ENCODE measurements at places on chromosomes 12 and 14.
A peak's percentile ranks its signal among the peaks of the same experiment; 100 is the strongest.

GRCh38 chr14:68979021-68979721 lies at the start of gene ACTN1:
ACTN1 (minus strand) TSS chr14:68979302; CDS start chr14:68979056, 246 bp downstream.
- peak; percentile 92 for DNase-seq

- DNase-seq: no peak
These were observed 258.6 kb downstream of the KTN1 start for GRCh38 chr14:55838529-55839052.

DNA sequence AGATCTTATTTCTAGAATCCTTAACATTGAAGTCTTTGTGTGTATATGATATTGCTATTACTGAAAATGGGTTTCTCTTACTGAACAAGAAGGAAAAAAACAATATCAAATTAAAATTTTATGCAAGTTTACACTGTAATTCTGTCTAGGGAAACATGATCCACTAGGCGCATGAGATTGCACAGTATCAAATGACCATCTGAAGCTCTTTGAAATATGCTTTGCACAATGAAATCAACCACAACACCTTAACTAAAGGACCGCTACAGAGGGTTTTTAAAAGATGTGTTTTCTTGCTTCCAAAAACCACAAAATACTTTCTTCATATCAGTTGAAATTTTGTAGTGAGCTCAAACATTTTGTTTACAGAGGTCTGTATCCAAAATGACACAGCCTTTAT lies 15.1 kb upstream of the KERA start:
- DNase-seq: no peak

DNA sequence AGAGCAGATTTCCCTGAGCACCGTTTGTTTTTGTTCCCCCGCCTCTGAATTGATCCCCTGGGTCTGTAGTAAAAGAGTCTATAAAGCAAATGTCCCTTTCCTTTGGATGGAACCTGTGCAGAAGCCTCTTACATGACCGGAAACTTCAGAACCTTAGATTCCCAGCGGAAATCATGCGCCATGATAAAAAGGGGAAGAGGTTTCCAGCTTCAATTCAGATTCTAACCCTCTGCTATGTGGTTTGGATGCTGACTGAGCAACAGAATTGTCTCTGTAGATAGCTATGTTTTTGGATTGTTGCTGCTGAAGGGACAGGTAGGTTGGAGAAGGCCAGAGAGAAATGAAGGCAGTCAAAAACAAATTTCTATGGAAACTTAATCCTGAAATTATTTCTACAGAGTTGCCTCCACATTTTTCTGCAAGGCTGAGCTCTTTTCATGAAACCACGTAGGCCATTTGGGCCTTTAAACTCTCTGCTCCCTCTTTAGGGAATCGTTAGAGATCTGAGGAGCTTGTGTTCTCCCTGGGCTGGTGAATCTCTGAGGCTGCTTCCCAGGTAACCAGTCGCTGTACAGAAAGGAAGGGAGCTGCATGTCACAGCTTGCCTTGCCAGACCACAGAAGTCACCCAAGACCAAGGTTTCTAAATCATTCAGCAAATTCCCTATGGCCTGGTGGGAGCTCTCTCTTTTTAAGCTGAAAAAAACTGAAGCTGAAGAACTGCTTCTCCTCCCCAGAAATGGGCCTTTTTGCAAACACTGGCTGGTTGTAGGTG lies 28.7 kb upstream of the OR10P1 start:
- DNase-seq: no peak

DNA sequence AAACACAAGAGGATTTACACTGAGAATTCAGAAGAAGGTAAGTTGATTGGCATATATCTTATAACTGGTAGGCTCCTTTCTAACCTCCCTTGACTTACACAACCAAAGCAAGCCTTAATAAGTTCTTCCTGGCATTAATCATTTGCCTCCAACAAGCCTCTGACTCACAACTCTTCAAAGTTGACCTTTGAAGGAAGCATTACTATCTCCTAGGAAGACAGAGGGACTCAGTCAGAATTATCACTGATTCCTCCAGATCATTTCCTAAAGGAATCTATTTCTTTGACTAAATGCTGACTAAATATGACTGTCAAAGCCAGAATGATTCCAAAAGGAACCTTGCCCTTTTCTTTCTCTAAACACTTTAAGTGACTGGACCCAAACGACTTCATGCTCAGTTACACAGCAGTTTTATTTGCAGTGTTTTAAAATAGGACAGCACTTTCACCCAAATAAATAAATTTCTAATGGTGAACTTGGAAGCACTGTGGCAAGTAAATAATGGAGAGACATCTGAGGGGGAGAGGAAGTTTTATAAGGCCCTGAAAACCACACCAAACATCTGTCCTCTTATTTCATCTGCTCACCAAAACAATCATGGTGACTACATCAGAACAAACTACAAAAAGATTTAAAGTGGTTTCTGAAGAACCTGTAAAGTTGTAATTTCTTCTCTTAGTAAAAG lies 128.2 kb downstream of the KLHL28 start:
- no peak for DNase-seq

GRCh38 chr14:88746052-88746451 lies 46.7 kb downstream of the EML5 start:
- DNase-seq: no peak

- DNase-seq: no peak
These were observed 83.7 kb downstream of the TNFAIP2 start for GRCh38 chr14:103206836-103207387.

GRCh38 chr14:91269076-91269991 lies 24.8 kb upstream of the GPR68 start:
- no peak for DNase-seq

DNA sequence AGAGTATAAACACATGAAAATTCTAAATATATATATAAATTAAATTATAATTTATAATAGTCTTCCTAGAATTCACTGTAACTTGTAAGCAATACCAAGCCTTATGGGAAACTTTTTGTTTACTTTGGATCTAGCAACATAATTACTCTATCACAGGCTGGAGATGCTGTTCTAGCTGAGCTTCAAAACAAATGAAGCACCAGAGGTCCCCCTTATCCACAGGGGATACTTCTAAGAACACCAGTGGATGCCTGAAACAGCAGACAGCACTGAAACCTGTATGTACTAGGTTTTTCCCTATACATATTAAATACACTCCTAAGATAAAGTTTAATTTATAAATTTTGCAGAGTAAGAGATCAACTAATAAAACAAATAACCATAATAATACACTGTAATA lies 96.6 kb downstream of the CDK17 start:
- no peak for DNase-seq

GRCh38 chr14:100660882-100661635 lies 65.6 kb upstream of the DLK1 start:
- no peak for DNase-seq

DNA sequence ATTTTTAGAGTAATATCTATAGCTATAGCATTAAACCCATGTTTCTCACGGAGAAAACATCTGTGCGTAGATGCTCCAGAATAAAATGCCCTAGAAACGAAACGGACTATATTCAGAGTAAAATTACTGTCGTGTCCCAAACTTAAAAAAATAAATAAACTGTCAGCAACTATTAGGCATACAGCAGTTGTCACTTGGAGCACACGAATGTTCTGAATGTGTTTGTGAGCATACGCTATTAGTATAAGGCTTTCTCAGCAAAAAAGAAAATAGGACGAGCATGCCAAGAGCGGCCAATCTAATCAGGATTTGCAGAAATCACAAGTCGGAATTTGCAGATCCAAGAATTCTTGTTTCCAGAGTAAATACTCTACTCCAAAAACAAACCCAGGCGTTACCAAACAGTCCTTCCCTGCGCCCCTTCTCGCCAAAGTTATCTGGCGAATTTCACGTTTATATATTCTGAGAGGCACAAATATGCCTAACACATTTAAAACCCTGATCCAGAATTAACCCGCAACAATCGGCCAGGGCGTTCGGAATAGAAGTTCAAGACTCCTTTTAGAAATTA lies 836 bp downstream of the PTPN21 start:
- DNase-seq: no peak

- DNase-seq: no peak
These were observed 51.2 kb downstream of the TESC start for GRCh38 chr12:117047810-117048584.

- DNase-seq: no peak
These were observed 380.4 kb upstream of the MIS18BP1 start for GRCh38 chr14:45633220-45633984.

DNA sequence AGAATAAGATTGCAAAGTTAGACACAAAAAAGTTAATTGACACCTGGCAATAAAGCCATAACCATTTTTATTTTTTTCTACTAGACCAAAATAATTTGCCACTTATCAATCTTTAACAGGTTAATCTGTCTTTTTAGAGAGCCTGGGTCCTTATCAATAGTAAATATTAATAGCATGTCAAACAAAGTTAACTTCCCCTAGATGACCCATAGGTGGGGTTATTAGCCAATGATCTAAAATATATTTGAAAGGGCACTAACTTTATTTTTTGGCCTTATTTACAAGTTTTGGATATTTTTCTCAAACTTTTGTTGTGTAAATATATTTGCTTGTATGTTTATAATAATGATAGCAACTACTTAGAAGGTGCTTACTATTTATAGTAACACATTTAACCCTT lies 3.9 kb downstream of the ANKRD33 start:
- no peak for DNase-seq

GRCh38 chr14:39442293-39442692 lies 10.1 kb upstream of the FBXO33 start:
- DNase-seq: no peak

DNA sequence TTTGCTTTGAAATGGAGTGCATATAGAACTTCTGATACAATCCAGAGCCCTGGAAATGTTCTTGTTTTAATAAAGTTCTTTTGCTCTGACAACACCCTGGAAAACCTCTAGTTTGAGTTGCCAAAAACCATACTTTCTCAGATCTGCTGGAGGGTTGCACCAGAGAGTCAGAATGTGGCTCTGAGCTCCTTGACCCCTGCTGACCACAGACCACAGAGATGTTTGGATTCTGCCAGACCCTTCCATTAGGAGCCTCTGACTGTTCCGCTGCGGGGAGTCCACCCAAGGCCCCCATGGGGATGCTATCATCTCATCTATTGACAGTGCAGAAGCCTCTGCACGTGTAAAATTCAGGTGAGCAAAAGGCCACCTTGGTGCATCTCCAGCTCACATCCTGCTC lies 332.6 kb downstream of the GLT1D1 start:
- DNase-seq: no peak

GRCh38 chr14:102606296-102606695 lies 13.8 kb downstream of the RCOR1 start:
- no peak for DNase-seq

- no peak for DNase-seq
These were observed 20.8 kb upstream of the NXPH4 start for GRCh38 chr12:57195611-57196371.

- no peak for DNase-seq
These were observed 1.3 kb downstream of the GPR65 start for GRCh38 chr14:88005978-88006851.

- DNase-seq: no peak
These were observed 531 bp downstream of the DLGAP5 start for GRCh38 chr14:55190906-55191202.

GRCh38 chr12:11703378-11703777 lies 53.9 kb downstream of the ETV6 start:
- DNase-seq: no peak

GRCh38 chr14:22767323-22767589 lies 768 bp downstream of the OXA1L start:
- DNase-seq: no peak

DNA sequence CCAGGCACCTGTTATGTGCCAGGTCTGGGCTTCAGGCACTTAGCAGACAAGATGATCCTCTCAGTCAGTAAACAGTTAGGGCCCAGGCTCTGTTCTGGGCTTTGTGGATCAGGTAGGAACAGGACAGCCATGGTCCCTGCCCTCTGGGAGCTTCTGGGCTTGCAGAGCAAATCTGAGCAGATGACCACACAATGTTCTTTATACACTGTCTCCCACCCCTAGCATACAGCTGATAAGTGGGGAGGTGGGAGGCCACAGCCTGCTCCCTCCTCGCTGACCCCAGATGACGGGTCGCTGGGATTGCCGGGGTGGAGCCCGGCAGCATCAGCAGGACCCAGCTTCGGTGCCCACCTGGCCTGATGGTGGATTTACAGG lies 53.1 kb upstream of the RIN3 start:
- no peak for DNase-seq

GRCh38 chr12:31238764-31239387 lies 87.1 kb downstream of the SINHCAF start:
- peak; percentile 39 for DNase-seq

DNA sequence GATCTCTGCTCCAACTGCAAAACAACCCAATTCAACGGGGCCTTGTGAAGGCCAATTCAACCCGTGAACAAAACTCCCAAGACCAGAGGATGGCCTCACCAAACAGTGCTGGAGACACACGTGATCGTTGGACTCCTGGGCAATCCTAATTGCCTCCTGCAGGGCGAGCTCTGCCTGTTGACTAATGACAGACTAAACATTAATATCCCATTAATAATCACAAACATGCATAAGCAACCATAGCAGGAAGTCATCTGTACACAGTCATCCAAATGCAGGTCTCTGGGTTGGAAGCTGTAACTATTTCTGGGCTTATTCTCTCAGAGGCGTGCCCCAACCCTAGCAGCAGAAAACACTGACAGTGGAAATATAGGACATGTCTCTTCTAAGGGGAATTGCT lies 21.0 kb downstream of the ANAPC5 start:
- DNase-seq: no peak

DNA sequence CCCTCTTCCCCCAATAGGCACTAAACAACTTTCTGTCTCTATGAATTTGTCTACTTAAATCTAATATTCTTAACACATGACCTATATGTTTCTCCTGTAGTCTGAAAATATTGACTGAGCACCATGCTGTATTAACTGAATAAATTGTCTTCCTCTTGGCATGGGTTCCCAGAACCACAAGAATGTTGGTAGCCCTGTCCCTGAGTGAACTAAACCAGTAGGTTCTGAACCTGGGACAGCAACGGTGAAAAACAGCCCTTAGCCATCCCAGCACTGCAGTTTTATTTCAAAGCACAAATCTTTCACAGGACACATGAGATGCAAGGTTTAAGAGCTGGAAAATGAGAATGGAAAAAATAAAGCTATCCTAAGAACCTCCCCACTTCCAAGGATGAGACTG lies 20.4 kb upstream of the HSP90B1 start:
- no peak for DNase-seq

DNA sequence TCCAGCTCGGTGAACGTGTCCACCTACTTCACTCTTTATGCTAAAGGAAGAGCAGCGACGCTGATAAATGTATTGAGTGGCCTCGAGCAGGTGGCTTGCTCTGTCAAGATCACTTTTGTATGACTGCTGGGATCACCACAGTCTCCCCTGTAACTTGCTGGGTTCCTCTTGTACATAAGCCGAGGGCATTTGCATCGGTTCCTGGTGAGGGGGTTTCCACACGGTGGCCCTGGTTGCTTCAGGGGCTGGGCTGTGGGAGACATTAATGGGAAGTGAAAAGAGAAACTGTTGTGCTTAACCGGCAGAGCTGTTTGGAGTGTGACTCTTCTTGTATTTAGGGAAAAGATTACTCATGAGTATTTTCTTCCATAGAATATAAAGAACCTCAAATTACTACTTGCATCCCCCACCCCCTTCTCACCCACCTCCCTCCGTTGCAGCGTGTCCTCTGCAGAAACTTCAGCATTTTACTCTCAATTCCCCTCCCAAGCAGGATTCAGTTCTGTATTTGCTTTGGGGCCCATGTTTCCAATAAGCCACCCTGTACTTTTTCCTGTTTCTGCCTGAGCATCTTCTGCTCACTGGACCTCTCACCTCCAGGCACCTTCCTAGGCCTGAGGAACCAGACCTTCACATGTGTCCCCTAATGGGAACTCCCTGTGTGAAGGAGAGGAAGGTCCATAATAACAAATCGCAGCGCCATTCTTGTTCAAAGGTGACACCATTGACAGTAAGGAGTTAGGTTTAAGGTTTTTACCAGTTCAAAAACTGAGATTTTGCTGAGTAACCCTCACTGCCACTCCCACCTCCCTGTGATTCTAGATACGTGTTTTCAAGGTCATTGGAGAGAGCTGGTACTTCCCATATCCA lies 187.0 kb downstream of the ETV6 start:
- no peak for DNase-seq

Measured in T1000 (cell line).